ENCODE measurements at places on chromosomes 2 and 18.

GRCh38 chr2:163436963-163437362 is 298.8 kb downstream of the FIGN start:
- no peak for DNase-seq

DNA sequence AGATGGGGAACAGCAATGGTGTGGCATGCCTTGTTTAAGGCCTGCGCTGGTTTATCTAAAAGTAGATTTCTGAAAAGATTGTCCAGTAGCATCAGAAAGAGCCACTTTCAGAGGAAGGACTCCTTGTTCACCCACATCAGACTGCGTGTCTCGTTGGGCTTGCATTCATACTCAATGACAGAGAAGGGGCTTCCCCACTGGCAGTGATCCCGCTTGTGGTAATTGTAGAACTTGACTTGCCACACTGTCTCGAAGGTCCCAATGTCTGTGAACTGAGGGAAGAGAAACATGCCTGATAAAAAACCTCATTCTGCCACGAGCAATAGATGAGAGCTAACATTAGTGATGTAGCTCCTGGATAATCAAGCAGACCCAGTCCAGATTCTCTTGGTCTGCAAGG is 26.0 kb downstream of the CNRIP1 start:
- DNase-seq = no peak

DNA sequence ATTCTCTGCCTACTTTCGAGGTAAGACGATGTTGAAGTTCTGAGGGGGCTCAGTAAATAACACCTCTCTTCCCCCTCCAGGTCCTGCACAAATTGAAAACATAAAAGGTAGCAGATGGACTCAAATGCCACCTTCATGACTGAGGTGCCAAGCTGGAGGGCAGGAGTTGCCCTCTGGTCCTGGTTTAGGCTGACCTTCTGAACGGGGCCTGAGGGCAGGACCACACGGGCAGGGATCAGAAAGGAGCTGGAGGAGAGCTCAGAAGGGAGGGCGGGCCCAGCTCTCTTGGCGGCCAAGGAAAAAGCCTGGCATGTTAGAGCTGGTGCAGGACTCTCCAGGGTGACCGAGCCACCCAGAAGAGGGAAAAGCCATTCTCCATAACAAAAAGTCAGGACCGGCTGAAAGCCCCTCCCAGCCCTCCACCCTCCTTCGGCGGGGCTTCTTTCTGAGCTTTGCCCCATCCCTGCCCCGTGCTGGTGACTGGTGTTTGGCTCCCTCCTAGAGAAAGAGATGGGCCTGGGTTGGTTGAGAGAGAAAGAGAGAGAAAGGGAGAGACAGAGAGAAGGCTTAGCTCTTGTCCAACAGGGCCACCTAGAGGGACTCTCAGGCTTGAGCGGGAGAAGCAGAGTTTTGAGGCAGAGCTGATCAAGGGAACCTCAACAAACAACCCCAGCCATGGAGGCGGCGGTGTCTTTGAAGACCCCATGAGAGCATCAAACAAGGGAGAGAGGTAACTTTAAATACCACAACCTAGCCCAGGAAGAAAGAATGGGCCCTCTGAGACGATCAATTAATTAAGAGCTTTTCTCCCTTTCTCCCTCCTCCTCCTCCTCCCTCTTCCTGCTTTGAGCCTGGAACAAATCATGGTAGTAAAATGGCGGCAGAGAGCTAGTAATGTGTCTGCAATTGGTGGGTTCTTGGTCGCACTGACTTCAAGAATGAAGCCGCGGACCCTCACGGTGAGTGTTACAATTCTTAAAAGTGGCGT is 50.8 kb downstream of the WIPF1 start:
- DNase-seq = no peak

DNA sequence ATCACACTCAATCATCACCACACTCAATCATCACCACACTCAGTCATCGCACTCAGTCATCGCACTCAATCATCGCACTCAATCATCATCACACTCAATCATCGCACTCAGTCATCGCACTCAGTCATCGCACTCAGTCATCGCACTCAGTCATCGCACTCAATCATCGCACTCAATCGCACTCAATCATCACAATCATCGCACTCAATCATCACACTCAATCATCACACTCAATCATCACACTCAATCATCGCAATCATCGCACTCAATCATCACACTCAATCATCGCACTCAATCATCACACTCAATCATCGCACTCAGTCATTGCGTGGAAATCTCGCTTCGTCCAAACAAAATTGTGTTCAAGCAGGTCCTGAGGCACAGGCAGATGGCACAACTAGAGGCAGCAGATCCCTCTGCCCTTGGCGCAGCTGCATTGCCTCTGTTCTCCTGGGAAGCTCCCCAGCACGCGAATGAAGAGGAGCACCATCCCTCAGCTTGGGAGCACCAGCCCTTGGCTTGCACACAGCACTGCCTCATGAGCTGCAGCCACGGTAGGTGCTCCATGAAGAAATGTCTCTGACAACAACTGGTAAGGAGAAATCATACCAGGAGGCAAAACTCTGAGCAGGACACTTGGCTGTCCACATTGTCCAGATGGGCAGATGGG is 108.1 kb downstream of the EIPR1 start:
- no peak for DNase-seq

DNA sequence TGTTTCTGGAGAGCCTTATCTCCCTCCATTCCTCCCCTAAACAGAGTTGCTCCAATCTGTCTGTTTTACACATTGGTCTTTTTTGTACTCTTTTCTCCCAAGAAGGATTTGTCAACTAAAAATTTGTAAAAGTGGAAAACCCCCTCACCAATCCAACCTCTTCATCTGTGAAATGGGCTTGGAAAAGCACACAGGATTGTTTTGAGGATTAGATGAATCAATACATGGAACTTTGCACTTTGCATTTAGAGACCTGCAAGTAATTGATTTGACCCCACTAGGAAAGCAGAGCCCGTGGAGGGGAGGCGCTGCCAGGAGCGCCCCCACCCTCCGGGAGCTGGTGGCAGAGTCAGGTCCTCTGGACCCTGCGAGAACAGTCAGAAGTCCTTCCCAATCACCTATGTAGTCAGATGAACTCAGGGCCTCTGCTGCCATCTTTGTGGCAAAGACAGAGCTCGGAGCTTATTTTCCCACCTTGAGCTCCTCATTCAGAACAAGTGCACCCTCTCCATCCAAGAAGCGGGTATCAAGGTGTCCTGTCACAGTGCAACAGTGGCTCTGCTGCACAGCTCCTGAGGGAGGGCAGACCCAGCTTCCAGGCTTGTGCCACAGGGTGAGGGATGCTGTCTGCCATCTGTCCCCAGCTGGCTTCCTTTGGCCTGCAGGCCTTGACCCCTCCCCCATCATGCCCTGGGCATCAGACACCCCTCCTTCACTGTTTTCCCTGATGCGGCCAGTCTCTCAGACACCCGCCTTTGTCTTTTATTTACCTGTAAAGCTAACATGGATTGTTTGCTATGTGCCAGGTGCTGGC is 1.7 kb upstream of the TMEM185B start:
- no peak for DNase-seq

GRCh38 chr2:73257425-73258125 is 23.5 kb downstream of the CCT7 start:
- no peak for DNase-seq

DNA sequence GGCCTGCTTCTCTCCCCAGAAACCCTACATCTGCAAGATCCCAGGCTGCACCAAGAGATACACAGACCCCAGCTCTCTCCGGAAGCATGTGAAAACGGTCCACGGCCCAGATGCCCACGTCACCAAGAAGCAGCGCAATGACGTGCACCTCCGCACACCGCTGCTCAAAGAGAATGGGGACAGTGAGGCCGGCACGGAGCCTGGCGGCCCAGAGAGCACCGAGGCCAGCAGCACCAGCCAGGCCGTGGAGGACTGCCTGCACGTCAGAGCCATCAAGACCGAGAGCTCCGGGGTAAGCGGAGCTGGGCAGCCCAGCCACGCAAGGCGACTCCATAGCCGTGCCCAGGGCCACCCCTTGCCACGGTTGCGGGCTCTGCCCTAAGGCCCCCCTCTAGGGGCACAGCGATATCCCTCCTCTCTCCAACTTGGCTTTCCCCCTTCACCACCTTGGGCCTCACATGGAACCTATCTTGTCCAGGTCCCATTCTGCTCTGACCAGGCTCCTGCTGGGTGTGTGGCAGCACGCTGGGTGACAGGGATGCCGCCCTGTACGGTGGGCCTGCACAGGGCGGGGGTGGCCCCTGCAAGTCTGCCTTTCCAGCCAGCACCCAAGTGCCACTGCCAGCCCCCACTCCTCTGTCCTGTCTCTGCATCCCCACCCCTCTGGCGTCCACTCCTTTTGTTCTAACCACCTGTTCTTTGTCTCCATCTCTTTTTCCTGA is 248.9 kb downstream of the GLI2 start:
- no peak for DNase-seq

GRCh38 chr18:6389005-6389404 is 25.7 kb downstream of the L3MBTL4 start:
- DNase-seq = no peak

DNA sequence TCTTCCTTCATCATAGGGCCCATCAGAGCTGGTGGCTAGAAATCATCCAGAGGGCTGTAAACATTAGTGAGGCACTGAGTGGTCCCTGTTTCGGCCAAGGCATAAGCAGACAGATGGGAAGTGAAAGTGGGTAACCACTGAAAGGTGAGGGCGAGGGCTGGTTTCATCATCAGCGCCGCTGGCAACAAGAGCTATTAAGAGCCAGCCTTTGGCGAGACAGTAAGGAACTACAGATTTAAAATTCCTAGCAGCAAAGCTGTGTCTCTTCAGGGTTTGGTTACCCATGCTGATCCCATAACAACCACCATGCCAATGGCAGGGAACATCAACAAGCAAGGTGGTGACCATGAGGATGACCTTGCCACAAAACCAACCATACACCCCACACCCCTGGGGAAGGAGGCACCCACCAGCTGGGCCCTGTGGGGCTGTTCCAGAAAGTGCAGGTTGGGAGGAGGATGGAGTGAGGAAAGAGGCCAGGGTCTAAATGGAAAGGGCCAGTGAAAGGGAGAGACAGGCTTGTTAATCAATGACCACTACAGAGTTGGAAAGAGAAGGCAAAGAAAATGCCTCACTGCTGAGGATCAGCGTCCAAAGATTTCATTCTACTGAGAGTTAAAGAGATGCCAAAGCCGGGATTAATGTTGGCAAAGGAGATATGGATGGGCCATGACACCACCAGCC is 9.0 kb upstream of the SLC20A1 start:
- DNase-seq = no peak

DNA sequence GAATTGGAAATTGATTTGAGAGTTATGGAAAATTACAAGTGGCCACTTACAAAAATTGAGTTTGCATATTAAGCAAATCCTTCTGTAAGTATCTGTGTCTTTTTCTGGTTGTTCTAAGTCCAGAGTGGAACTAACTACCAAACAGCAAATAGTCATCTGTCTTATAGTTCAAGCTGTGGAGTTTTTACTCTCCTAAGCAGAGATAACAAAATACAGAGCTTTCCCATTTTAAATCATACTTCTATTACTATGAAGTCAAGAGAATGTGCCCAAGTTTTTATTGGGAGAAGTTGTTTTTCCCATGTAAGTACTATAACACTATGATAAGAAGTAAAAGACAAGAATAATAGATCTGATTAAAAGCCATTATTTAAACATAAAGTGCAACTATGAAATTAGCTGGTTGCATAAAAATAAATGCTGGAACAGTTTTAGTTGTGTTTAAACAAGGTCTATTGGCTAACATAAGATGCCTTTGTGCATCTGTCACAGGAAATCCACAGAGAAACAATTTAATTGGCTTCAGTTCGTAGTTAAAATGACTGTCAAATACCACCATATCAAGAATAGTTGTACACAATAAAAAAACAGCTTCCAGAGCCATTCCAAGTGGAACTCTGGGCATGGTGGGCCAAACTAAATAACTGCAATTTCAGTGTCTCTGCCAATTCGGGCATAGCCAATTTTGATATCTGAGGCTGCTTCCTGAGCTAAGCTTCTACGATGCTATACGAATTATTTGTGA is 1467.4 kb upstream of the NXPH2 start:
- no peak for DNase-seq

Data from stimulated activated CD8-positive, alpha-beta memory T cell treated with anti-CD3 and anti-CD28 coated beads, Interleukin-4, amount 100 ng/mL, for 4 hours (primary cell).